ENCODE measurements at places on chromosomes 4 and X. TPM values are rescaled to one million over a fixed set of nuclear protein-coding genes. Genes with fewer than 3 reads are reported as not detected.
A peak's percentile ranks its signal among the peaks of the same experiment; 100 is the strongest.

SERTM2 gene
- 7.9 TPM for total RNA-seq

DNA sequence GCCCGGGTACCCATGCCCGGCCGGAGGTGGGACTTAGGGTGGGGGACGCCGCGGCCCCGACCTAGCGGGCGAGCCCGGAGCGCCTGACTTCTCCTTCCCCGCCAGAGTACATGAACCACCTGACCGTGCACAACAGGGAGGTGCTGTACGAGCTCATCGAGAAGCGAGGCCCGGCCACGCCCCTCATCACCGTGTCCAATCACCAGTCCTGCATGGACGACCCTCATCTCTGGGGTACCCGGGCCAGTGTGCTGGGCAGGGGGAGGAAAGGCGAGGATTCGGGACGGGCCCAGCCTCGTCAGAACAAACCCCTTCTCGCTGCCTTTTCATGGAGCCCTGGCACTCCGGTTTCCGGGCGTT is 622 bp downstream of the TAFAZZIN start:
- DNase-seq: peak; percentile 64

ABLIM2 gene
- 44.2 TPM for total RNA-seq

TMPRSS11B gene
- total RNA-seq: 84.9 TPM
